Tibial artery (tissue), 4 donors: ENCODE measurements at places on chromosomes 4 and X.

- DNase-seq: no peak
Measured at GRCh38 chr4:173573286-173573685, 43.3 kb upstream of the HAND2 start.

DNA sequence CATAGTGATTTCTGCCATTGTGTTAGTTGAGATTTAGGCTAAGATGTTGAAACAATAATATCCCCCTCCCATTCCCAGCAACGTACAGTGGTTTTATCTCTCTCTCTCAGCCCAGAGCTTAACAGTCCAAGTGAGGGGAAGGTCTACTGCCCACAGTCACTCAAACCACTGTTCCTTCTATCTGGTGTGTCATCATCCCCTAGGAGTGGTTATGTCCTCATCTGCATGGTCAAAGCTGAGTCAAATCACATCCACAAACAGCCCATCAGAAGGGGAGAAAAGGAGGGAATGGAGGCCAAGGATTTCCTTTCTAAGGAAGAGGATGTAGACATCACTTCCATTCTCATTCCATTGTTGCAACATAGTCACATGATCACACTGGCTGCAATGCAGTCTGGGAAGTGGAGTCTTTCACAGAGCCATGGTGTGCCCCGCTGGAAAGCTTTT, 42.8 kb upstream of the CHRNA9 start:
- no peak for DNase-seq

- no peak for DNase-seq
Measured at GRCh38 chr4:8502836-8503585, 62.4 kb downstream of the TRMT44 start.

DNA sequence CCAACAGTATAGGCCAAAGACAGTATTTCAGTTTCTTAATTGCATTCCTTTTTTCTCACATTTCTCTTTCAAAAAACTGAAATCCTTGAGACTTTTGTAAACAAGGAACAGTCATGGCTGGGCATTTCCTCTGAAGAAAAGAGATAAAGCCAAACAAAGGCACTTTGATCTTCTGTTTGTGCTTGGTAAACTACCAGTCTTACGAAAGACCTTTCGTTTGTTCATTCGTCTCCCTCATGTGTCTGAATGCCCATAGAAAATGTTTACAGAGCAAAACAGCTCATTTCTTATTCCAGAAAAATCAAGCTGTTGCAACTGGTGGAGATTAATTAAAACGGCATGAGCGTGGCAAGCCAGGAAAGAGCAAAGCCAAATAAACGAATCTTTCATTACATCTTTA, 178.0 kb downstream of the GASK1B start:
- no peak for DNase-seq

GRCh38 chr4:140094438-140095420, 59.3 kb downstream of the MAML3 start:
- DNase-seq: peak; percentile 87

DNA sequence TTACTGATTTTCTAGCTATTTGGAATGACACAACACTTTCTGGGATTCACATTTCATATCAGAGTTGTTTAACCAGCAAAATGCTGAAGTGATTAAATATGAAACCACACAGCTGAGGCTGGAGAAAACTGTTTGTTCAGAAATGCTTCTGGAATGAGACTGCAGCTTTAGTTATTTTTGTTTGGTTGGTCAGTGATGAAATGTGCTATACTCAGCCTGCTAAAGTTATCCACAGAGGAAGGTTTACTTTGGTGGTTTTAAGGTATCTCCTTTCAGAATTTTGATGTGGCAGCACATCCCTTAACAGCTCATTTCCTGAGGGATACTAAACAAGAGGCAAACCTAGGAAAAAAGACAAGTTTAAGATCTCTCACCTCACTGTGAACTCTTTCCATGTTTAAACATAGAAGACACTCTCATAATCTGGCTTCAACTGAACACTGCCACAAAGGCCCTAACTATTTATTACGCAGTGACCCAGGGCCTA, 106.6 kb upstream of the PDE5A start:
- DNase-seq: no peak

DNA sequence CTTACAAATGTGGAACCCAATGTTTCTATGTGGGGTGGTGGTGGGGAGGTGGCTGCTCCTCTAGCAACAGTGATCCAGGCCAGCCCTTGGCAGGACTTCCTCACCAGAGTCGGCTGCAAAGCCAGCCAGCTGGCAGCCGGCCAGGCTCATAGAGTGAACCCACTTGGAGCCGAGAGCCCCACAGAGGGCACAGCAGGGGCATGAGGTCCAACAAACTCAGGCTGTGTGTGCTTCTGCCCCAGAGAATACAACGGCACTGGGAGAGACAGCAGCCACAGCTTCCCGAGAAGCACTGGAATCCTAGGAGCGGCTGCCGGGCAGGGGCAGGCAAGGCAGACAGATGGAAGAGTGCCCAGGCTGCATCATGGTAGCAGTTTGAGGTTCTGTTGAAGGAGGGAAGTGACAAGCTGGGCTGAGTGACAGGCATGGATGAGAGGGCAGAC, 23.5 kb upstream of the SOWAHD start:
- peak; percentile 45 for DNase-seq

DNA sequence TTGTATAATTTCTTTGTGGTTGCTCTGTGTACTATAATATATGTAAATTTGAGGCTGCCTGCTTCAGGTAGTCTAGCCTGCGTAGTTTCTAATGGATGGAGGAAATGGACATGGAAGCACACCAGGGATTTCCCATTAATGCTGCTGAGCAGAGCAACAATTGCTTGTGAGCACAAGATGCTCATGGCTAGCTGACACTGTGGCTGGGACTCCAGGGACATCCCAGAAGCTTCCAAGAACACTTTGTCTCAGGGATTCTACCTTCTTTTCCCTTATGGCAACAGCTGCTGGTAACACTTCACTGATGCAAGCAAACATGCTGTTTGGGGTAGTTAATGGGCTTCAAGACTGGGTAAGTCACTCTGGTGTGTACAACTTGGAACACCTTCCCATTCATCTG, 66.1 kb downstream of the TENT5D start:
- no peak for DNase-seq

- no peak for DNase-seq
Measured at GRCh38 chr4:73615613-73616012, 4.6 kb downstream of the RASSF6 start.

DNA sequence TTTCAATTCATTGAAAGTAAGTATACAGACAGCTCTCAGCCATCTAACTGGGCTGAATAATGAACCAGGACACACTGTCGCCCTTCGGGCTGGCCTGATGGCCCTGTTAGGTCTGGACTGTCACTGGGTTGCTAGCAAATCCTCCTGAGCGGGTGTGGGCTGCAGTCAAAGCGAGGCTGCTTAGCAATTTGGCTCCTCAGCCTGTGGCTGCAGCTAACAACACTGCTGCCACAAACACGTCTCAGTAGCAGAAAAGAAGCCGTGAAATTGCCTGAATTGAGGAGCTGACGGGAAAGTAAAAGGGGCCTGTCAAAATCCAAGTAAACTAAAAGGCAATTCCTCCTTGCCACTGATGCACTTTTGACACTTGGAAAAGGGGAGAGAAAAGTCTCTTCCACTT, 72.8 kb downstream of the SMIM20 start:
- no peak for DNase-seq

DNA sequence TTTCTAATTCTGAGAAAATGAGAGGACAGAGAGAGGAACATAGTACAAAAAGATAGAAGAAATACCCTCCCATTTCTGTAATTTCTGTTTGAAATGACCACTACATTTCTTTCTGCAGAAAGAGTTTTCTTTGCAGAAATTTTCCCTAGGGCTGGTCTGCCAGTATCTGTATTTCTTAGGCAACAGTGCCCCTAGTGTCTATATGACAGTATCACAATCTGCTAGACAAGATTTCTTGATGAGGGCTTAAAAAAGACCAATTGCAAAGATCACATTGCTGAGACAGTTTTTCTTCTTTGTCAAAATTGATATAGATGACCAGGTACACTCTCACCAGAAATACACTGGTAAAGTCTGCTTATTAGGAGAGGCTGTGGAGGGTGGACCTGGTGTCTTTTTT, 81.0 kb upstream of the ZDHHC15 start:
- no peak for DNase-seq

DNA sequence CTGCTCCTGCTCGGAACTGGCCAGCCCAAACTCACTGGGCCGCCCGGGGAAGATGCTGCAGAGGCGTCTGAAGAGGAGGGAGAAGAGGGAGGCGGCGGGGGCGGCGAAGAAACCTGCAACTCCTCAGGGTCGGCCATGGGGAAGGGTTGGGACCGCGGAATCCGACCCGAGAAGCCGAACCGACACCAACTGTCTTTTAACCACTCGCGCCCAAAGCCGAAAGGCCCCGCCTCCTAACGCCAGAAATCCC, at the start of gene C4orf46:
TSS of gene C4orf46 (minus strand) at position 223 of the 250 bp plus-strand sequence. CDS start at position 137, 86 bp downstream.
- no peak for DNase-seq

GRCh38 chrX:119669424-119670037, 23.4 kb downstream of the SEPTIN6 start:
- no peak for DNase-seq

DNA sequence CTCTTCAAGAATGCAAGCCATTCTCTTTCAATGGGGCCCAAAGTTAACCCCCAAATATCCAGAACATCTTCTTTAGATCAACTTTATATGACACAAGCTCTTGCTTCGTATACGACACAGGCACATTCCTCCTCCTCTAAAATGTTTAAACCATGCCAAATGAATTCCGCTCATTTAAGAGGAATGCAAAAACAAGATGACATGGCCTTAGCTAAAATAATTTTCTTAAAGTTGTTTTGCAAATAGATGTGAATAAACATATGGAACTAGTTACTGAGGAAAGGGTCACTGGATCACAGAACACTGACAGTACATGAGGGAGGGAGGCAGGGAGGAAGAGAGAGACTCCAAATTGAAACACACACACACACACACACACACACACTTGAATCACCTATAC, 97.4 kb downstream of the RASL11B start:
- no peak for DNase-seq

DNA sequence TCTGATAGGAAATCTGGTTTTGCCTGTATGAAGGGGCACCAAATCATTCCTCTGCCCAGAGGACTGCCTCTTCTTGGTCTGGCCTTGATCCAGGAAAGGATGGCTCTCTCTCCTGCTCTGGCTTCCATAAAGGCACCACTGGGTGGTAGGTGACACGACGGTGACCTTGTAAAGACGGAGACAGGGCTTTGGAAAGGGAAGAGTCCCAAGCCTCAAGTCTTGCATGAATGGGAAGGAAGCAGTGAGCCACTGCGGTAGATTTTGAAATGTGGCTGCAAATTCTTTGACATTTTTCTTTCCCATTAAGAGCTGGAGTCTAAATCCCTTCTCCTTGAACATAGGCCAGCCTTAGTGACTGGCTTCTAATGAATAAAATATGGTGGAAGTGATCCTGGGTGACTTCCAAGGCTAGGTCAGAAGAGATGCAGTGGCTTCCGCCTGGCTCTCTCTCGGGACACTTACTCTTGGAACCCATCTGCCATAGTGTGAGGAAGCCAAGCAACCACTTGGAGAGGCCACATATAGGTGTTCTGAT, 347.4 kb downstream of the BCOR start:
- no peak for DNase-seq
